Activated T-cell treated with anti-CD3 and anti-CD28 coated beads, Interleukin-2, amount 50 U/mL, for 1 hour (primary cell): ENCODE measurements at places on chromosomes 4 and X.
A peak's percentile ranks its signal among the peaks of the same experiment; 100 is the strongest.

GRCh38 chr4:7844594-7844991, 95.1 kb downstream of the AFAP1 start:
- no peak for DNase-seq

DNA sequence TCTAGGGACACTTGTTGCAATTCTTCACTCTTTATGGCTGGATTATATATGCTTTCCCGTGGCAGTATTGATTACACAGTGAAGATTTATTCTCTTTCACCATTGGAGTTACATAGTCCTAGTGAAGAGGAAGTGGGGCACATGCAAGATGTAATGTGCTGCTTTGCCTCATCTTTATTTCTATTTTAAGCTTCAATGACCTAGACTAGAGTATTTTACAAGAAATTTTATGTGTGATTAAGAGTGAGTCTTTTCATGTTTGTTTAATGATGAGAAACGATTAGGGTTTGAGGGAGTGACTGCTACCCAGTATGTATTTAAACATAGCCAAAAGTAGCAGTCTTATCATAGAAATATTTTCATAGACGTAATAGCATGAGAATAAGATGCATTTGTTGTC, 30.8 kb downstream of the DIAPH2 start:
- DNase-seq = no peak

DNA sequence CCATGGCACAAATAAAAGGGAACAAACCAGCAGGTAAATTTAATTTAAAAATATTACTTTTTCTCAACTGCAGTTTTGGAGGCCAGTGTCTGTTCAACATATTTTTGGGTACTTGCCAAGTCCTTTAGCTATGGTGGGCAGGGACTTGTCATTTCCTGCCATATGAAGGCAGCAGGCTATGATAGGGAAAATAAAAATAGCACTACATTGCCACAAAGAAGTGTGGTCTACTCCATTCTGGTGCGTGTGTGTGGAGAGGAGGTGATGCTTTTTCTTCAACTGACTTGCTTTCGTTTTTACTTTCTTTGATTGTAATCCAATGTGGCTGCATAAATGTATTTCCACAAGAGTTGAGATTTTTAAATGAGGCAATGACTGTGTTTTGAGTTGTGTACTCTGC, 17.2 kb downstream of the GPR174 start:
- no peak for DNase-seq

DNA sequence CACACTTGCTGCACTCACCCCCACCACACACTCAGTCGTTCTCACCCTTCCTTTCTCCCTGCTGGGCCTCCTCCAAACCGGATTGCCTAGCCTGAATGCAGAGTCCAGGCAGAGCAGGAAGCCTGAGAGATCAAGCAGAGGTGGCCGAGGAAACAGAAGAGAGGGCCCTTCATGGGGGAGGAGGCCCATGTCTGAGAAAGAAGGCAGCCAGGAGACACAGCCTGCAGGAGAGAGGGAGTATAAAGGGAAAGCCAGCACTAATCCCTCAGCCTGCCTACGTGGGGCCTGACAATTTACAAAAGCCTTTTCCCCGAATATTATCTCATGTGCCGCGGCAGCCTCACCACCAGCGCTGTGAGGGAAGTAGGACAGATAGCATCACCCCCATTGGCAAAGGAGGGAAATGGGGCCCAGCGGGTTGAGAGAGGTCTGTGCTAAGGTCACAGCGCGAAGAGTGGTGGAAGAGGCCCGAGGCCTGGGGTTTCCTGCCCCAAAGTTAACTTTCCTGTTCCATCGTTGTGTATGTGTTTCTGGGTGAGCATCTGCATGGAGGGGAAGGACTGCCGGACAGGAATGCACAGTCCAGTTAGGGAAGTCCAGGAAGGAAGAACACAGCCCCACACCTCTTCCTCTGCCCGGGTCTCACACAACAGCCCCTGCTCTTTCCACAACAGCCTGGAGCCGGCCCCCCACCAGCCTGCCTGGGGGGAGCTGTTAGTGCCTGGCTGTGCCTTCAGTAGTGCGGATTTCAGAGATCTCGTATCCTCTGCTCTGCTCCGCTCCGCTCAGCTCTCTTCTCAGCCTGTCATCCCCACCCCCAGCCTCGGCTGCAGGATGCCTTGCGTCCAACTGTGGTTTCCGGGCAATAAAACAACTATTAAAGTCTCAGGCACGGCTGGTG, 50.9 kb upstream of the BCOR start:
- DNase-seq = no peak

DNA sequence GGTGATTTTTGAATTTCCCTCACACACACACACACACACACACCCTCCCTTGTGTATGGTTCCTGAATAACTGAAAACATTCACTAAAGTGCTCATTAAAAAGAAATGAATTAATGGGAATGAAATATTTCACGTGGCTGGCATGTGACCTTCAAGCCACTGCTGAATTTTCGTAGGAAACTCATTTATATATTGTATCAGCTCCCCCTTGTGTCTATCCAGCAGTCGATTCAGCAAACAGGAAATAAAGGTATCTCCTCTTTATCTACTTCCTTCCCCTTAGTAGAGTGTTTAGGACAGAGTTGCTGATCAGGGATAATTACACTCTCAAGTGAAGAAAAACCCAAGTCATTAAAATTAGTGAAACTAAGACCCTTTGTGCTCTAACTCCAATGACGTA, 912.6 kb upstream of the LCORL start:
- DNase-seq = no peak

DNA sequence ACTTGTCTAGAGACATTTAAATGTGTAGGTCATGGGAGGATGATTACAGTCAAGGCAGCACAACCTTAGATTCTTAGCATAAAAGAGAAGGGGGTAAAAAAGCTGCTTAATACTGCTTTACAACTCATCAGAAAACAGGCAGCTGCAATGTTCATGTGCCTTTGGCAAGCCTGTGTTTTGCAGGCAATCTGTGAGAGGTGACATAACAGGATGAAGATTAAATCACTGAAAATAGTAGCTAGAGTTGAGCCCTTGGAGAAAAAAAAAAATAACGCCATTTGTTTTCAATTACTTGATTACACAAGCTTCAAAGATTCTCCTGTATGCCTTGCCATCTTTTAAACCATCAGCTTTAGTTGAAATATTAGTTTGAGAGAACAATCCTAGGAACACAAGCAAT, 847.6 kb upstream of the LCORL start:
- no peak for DNase-seq

DNA sequence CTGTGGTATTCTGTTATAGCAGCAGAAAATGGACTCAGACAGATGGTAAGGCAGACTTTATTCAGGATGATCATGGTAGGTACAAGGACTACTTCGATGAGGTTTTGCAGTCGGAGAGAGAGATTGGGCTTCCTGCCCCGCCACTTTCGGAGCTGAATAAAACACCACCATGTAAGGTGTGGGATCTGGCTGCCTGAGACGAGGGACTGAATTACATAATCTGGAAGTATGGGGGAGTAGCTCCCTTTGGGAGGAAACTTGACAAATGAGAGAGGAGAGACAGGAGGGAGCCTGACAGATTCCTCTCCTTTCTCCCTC, 255.5 kb upstream of the GATB start:
- no peak for DNase-seq

DNA sequence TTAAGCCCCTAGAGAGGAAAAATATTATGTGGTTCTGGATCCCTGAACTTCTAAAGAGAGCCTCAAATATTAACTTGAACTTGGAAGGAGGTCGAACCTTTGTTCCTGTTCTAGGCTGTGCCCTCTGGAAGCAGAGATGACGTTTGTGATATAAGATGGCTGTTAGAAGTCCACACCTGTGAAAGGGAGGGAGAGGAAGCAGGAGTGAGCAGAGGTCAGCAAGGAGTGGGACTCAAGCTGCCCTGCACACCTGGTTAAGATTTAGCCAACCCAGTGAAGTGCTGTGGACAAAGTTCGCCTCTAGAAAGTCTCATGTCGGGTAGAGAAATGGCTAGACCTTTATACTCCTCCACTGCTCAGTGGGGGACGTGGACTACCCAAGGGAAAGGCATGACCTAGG, 566.2 kb downstream of the MID1IP1 start:
- DNase-seq = no peak

GRCh38 chr4:153497091-153497531, 31.0 kb downstream of the TMEM131L start:
- peak; percentile 61 for DNase-seq

GRCh38 chr4:26008737-26009136, 94.7 kb downstream of the SMIM20 start:
- no peak for DNase-seq

GRCh38 chrX:4844376-4844775, 1130.9 kb upstream of the PRKX start:
- no peak for DNase-seq

DNA sequence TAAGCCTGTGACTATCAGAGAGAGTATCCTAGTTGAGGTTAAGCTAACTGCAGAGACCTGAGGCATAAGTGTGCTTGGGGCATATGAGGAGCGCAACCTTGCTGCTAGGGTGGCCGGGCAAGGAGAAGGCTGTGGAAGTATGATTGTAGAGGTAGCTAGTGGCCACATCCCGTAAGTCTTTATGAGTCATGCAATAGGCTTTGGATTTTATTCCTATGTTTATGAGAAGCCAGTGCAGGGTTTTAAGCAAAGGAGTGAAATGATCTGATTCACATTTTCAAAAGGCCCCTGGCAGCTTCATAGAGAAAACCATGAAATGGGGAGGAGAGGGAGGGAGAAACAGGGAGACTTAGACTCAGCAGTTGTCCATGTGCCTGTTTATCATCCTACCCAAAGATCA, 92.1 kb upstream of the WDFY3 start:
- DNase-seq = no peak

- DNase-seq = no peak
Observed at GRCh38 chr4:1300466-1301455, 11.1 kb downstream of the MAEA start.

DNA sequence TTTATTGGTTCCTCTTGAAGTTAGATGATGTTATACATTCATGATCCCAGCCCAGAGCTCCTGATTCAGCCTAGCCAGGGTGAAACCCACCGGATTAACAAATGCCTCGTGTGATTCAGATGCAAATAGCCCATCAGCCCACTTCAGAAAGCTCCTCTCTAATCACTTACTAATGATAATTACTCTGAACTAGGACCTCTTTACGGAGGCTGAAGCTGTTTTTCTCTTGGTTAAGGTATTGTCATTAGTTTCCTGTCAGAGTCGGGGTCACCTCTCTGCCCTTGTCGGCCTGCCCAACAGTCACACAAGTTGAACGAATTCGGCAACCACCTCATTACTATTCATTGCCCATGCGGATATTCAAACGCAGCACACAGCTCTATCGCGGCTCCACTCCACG, 36.6 kb downstream of the ZFP42 start:
- DNase-seq = no peak

DNA sequence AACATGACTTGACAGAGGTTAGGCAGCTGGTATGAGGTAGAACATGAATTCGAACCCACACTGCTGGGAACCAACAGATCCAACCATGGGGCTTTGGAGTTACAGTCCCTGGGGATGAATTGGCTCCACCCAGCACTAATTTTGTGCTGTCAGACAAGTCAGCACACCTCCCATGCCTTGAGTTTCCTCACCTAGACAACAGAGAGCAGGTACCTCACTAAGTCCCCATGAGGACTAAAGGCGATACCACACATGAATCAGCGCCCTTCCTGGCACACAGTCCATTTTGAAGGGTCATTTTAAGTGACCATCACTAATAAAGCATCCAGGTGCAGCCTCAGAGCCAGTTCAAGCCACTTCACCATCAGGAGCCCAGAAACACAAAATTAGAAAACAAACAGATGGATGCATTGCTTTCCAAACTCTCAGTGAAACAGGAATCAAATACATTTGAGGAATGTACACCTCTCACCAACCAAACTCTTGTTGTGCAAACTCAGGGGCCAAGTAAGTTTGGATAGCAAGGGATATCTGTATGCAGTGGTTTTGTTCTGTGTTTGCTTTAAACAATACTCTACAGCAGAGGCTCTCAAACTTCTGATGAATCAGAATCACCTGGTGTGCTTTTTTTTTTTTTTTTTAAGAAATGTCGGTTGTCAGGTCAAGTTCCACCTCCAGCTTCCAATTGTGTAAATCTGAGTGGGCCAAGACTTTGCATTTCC, 10.1 kb downstream of the IDS start:
- no peak for DNase-seq

DNA sequence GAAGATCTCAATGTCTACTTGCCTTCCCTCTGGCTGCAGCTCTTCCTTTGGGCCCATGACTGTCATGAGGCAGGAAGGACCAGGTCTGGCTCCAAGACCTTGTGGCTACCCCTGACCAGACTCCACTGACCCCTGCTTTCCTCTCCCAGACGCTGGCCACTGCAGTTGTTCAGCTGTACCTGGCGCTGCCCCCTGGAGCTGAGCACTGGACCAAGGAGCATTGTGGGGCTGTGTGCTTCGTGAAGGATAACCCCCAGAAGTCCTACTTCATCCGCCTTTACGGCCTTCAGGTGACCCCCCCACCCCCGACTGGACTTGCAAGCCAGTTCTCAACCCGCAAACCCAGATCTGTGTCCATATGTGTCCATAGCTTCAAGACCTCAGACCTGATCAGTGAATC, 535 bp downstream of the WAS start:
- DNase-seq = no peak

DNA sequence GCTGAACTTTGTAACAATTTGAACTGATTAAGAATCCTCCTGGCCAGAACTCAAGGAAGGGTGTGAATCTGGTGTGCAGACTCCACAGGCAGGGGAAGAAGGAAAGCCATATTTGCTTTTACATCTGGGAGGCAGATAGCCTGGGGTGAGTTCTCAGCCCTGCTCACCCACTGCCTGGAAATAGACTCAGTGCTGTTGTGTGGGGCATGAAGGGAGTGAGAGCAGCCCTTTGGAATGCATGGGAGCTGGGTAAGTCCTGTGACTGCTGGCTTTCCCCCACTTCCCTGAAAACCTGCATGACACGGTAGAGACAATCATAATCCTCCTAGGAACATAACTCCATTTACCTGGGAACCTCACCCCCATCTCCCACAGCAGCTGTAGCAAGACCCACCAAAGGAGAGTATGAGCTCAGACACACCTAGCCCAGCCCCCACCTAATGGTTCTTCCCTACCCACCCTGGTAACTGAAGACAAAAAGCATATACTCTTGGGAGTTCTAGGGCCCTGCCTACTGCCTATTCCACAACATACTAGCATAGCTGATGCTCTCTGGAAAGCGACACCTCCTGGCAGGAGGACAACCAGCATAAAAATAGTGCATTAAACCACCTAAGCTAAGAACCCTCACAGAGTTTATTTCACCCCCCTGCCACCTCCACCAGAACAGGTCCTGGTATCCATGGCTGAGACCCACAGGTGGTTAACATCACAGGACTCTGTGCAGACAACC, 59.3 kb upstream of the UBQLN2 start:
- DNase-seq = no peak

DNA sequence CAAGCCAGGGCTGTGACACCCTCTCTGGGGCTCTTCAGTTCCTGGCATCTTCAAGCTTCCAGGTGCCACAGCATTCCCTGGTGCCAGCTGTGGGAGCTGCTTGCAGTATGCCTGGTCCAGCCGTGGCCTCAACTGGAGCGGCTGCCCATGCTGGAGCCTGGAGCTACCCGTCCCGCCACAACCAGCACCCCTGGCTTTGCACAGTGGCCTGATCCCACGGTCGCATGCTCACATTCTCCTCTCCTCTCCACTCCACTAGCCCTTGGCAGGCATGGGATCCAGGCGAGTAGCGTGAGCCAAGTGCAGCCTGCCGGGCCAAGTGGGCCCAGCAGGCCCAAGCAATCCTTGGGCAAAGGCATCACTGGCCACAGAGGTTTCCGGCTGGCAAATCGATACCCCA, 81.7 kb downstream of the PPP4R3C start:
- no peak for DNase-seq

- no peak for DNase-seq
Observed at GRCh38 chr4:1310031-1310795, 20.5 kb downstream of the MAEA start.

- DNase-seq = no peak
Observed at GRCh38 chr4:80128941-80129340, 55.9 kb upstream of the ANTXR2 start.

GRCh38 chr4:162683659-162684370, 482.9 kb downstream of the NAF1 start:
- DNase-seq = no peak
